ENCODE measurements at places on chromosomes 7 and 10.

DNA sequence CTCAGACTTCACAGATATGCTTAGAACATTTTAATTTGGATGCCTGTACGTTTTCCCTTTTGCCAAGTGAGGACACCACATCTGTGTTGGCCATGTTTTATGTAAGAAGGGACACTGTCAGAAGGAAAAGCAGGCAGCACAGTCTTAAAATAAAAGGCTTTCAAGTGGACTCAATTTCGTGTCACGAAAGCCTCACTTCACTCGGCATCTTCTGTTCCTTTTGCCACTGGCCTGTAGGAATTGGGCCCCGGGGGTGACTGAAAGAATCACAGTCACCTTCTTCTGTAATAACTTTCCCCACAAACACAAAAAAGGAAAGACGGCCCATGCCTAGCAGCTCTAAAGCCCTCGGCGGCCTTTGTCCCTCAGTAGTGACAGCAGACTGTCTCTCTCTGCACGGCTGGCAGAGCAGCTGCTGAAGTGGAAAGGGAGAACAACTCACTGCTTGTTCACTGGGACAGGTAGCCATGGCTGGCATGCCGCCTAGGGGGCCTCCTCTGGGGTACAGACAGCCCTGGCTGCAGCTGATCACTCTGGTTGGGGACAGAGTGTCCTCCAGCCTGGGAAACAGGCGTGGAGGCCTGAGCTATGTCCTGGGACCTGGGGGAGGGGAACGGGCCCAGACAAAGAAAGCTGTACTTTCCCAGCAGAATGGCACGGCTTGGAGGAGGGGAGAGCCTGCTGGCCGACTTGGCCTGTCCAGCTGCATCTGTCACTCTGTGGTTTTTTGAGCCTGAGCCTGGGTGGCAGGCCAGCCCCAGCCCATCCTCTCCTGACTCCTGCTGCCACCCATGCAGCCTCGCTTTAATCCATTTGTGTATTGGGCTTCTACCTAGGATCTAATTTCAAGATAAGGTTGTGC, 4.4 kb downstream of the RASSF4 start:
- no peak for DNase-seq

GRCh38 chr10:117448802-117449201, 73.6 kb upstream of the PDZD8 start:
- no peak for DNase-seq

- no peak for DNase-seq
These were observed 18.5 kb upstream of the MLXIPL start for GRCh38 chr7:73642834-73643233.

GRCh38 chr10:124606822-124607221, 137.4 kb downstream of the FAM53B start:
- no peak for DNase-seq

GRCh38 chr10:22620929-22621328, 93.4 kb downstream of the PIP4K2A start:
- no peak for DNase-seq

- no peak for DNase-seq
These were observed 87.6 kb downstream of the VSTM2A start for GRCh38 chr7:54629771-54630170.

GRCh38 chr10:103969857-103970627, 3.1 kb downstream of the SLK start:
- no peak for DNase-seq
